Spinal cord (tissue), 10 donors: ENCODE measurements at places on chromosomes 2 and 18. TPM values are rescaled to one million over a fixed set of nuclear protein-coding genes. Genes with fewer than 3 reads are reported as not detected.

The SERPINB11 gene
- not detected for polyA plus RNA-seq

The TFPI gene
- polyA plus RNA-seq: 131 TPM

The CPO gene
- polyA plus RNA-seq: 0.35 TPM

The CYBRD1 gene
- 20.7 TPM for polyA plus RNA-seq

The TEX44 gene
- polyA plus RNA-seq: not detected
